ENCODE measurements at places on chromosomes 3 and 15. TPM values are rescaled to one million over a fixed set of nuclear protein-coding genes. Genes with fewer than 3 reads are reported as not detected.

- DNase-seq: no peak
Observed at GRCh38 chr3:98233468-98233867, 30.6 kb upstream of the OR5H6 start.

Gene CDC25A
- total RNA-seq: 6.9 TPM

- DNase-seq: no peak
Observed at GRCh38 chr3:151428386-151428785, 32.5 kb downstream of the IGSF10 start.

GRCh38 chr15:48360841-48361240, 29.6 kb downstream of the DUT start:
- no peak for DNase-seq

Measured in mucosa of descending colon (tissue), 3 donors.